ENCODE measurements at places on chromosomes 2 and 18.

GRCh38 chr2:119308793-119309330, 57.8 kb downstream of the C2orf76 start:
- no peak for DNase-seq

GRCh38 chr2:102141970-102142828, at the start of gene IL1R1:
IL1R1 (plus strand) TSS chr2:102142746; CDS start chr2:102157725, 14,979 bp downstream.
- DNase-seq, result peak; percentile 83

- no peak for DNase-seq
Measured at GRCh38 chr2:20431772-20432171, 15.1 kb upstream of the RHOB start.

DNA sequence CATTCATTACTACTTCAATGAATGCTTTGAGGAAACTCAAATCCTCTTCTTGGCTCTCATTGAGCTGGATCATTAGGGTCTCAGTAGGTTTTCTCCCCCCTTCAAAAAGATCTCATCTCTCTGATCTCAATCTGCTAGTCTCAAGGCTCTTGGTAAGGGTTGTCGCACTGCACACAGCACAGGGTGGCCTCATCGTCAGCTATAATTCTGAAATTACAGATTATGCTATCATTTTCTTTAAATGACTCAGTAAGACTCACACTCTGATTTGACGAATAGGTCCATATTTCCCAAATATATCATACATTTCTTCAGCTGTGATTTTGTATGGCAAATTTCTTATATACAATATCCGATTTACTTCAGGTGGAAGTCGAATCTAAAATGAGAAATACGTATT, 2.3 kb downstream of the SF3B6 start:
- DNase-seq, result no peak

DNA sequence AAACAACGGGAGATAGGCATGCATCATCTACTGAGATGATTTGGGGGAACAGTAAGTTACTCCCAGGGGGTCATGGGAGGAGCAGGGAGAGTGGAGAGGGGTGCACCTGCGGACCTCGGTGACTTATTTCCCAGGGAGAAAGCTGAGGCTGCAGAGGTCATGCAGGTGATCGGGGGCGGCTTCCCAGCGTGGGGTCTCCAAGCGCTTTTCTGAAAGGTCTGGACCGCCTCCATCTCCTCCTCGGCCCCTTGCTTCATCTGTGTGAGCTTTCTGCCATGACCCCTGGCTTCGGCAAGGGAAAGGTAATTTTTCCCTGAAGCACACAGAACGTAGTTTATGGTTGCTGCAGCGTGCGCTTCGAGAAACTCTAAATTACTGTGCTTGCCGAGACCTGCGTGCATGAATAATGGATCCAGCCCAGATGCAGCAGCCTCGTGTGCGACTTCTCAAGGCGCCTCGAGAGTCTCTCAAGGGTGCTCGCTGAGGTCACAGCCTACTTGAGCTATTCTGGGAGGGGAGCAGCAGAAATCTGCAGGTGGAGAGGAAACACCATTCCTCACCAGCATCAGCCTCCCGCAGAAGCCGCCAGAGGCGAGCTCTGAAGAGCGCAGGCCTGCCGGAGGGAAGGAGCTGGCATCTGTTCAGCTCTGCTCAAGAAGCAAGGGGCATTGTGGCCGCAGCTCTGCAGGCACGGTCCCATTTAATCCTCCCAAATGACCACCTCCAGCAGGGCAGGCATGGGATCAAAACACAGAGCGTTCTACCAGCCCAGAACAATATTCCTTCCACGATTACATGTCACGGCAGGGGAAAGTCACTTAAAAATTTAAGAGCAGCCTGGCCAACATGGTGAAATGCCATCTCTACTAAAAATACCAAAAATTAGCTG, 308.4 kb upstream of the MYT1L start:
- DNase-seq, result no peak

DNA sequence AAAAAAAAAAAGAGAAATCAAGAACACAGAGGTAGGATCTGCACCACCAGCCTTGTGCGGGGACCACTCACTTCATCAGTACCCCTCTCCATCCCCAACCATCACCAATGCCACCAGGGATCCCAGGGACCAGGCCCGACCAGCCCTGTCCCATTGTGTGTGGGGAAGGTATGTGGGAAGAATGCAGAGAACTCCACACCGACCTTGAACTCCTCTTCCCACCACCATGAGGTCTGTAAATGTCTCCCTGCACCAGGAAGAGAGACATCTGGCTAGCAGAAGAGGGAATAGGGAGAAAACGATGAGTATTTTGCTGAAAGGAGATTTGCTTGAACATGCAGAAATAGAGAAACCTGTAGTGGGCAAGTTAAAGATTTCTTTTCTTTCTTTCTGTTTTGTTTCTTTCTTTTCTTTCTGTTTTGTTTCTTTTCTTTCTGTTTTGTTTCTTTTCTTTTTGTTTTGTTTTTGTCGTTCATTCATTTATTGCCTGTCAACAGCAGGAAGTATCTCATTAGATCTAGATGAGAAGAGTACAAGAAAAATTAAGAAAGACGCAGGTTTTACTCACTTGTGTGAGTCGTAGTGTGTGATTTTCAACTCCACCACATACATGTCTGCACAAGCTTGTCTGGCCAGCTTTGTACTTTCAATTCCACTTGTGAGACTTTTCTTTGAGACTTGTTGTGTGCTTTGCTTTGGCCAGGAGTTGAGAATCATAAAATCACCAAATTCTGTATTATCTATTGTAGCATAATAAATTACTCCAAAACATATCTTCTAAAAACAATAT, 179.8 kb upstream of the HAAO start:
- peak; percentile 21 for DNase-seq

- DNase-seq, result peak; percentile 58
Measured at GRCh38 chr2:19021100-19021476, 337.3 kb downstream of the OSR1 start.

- no peak for DNase-seq
Measured at GRCh38 chr18:32091325-32091723, 350 bp upstream of the RNF138 start.

GRCh38 chr2:147739508-147739907, 105.3 kb upstream of the ACVR2A start:
- peak; percentile 28 for DNase-seq

DNA sequence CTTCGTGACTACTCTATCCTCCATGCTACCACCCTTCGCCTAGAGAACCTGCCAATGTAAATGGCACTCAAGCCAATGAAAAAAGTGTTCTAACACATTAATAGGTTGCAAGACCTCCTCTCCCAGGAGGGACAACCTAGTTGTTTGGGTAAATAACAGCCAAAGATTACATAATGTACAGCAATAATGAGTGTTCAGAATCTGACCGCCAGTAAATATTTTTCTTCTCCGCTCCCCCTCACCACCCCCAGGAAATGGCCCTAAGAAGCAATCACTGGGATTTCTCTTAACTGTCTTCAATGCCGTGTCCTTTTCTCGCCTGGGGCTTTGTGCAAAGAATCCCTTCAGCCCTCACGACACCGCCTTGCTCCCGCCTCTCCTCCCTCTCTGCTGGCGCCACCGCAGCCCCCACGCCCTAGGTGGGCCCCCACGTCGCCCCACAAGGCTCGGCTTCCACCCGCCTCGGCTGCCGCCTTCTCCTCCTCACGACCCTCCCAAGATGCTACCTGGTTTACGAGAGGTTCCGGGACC, 458 bp downstream of the HYCC2 start:
- DNase-seq, result peak; percentile 17

GRCh38 chr2:163794635-163795034, 58.8 kb upstream of the FIGN start:
- DNase-seq, result peak; percentile 67

- no peak for DNase-seq
Measured at GRCh38 chr18:48019557-48020325, 89.3 kb upstream of the SMAD2 start.

- DNase-seq, result no peak
Measured at GRCh38 chr2:19331450-19331849, 27.0 kb downstream of the OSR1 start.

GRCh38 chr2:33212151-33212550, 264.3 kb upstream of the RASGRP3 start:
- peak; percentile 29 for DNase-seq

DNA sequence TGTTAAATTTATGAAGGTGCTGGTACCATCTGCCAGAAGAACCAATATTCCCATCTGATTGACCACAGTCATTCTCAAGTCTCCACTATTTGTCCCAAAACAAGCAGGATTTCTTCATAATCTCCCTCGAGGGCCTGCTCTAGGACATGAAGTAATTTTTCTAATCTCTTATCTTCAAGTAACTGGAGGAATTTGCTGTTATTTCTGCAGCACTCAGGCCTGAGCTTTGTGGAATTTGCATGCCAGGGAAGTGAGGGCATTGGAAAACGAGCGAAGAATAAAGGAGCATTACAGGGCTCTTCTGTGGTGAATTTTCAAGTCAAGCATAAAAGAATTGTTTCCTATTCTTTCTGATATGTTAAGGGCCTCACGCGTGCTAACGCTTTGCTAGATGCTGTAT, 161.2 kb upstream of the EPAS1 start:
- no peak for DNase-seq
